Neural crest cell (in vitro differentiated cells): ENCODE measurements at places on chromosomes 2 and 18. TPM values are rescaled to one million over a fixed set of nuclear protein-coding genes. Genes with fewer than 3 reads are reported as not detected.

Gene G6PC2
- total RNA-seq = not detected in 2 replicates

- no peak for DNase-seq
Measured at GRCh38 chr2:139122711-139123158, 342.5 kb upstream of the NXPH2 start.

- DNase-seq = no peak
Measured at GRCh38 chr18:9825571-9826073, 60.2 kb upstream of the TXNDC2 start.

DNA sequence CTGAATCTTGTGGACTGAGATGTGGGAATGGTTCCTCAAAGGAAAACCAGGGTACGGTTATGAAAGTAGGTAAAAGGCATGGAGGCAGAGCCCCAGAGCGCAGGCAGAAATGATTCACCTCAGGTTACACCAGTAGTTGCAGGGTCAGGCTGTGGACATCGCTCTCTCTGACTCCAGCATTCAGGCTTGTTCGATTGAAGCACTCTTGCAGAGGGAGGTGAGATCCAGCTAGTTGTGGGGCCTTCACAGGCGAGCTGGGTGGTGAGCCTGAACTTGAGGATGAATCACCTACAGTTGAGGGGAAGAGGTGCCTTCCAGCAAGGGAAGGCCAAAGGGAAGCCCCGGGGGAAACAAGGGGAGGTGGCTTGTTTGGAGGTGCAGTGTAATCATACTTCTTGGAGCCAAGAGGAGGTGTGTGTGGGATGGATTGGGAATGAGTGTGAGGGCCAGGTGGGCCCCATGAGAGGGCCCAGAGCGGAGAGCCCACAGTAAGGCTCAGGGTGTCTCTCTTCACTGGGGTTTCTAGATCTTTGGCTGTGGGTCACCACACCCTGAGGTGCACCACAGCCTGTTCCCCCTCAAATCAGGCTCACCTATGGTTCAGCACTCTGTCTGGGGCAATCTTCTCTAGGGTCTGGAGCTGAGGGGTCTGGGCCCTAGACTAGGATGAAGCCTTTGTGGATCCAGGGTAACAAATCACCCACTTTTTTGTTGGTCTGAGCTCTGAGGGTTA is 48.5 kb upstream of the MCFD2 start:
- DNase-seq = no peak

Gene LRPPRC
- total RNA-seq = 131 and 138 TPM in 2 replicates

GRCh38 chr18:48975120-48975816 is 24.5 kb upstream of the SMAD7 start:
- DNase-seq = no peak

DNA sequence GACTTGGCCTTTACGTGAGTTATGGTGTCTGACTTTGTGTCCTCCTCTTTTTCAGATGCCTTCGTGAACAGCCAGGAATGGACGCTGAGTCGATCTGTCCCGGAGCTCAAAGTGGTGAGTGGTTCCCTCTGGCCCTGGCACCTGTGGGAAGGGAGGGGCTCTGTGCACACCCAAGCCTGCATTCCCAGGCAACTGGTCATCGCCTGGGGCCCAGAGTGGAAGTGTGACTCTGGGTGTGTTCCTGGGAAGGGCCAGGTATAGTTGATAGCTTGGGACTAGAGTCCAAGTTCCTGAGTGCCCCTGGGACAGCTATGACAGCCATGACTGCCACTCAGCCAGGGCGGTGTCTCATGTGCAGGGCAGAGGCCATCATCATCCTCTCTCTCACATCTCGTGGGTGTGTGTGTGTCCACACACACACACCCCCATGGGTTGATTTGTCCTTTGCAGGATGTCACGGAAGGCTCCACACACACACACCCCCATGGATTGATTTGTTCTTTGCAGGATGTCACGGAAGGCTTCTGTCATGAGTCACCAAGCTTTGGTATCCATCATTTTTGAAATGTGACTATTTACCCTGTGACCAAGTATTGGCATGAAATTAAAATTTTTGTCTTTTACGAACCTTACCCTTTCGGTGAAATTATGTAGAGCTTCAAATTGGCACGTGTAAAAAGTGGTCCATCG is 215.4 kb downstream of the AGAP1 start:
- no peak for DNase-seq

GRCh38 chr2:172606285-172606684 is 50.4 kb downstream of the PDK1 start:
- DNase-seq = no peak

DNA sequence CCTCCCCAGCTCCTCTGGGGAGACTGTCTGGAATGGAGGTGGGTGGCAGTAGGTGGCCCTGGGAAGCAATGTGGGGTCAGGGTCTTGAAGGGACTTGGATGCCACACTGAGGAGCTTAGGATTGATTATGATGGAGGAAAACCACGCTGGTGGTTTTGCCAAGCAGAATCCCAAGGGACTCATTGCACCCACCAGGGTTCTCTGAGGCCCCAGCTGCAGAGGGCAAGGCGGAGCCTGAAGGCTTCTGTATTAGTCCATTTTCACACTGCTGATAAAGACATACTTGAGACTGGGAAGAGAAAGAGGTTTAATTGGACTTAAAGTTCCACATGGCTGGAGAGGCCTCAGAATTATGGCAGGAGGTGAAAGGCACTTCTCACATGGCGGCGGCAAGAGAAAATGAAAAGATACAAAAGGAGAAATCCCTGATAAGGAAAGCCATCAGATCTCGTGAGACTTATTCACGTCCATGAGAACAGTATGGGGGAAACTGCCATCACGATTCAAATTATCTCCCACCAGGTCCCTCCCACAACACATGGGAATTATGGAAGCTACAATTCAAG is 87.2 kb upstream of the YWHAQ start:
- no peak for DNase-seq

- DNase-seq = peak; percentile 4
Measured at GRCh38 chr2:76958749-76959148, 563.4 kb downstream of the LRRTM4 start.

Gene UGT1A3
- not detected in 2 replicates for total RNA-seq

DNA sequence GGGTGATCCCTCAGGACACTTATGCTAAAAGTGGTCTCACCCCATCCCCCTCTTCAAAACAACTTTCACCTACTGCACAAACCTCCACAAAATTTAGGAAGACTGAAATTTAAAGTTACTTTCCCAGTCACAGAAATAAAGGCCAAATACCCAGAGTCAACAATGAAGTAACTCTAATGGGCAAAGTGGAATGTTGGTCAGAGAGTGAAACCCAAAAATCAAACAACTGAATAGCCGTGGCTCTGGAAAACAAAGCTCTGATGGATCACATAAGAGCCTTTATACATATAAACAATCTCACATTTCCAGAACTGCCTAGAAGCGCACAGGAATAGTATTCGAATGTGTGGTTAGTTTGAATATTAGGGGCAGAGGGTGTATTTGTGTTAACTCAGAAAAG is 4.7 kb downstream of the ACVR1 start:
- no peak for DNase-seq
